Activated CD4-positive, CD25-positive, alpha-beta regulatory T cell (primary cell): ENCODE measurements at places on chromosomes 12 and 14.
A peak's percentile ranks its signal among the peaks of the same experiment; 100 is the strongest.

DNA sequence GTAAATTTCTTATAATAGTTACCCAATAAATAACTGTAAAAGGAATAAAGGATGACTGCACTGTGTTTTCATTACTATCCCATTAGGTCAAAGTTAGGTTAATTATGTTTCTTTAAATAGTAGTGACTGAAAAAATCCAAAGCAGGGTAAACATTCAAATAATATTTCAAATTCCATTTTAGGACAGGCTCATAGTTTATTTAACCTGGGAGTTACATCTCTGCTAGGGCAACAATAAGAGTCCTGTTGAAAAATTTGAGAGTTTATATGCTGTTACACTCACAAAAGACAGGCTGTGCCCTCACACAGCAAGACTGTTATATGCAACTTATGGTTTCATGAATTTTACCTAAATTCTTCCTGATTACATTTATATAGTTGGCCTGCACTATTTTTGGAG is 8.0 kb downstream of the ERP27 start:
- DNase-seq = no peak

GRCh38 chr14:54348001-54348611 is 48.7 kb upstream of the CDKN3 start:
- DNase-seq = no peak

DNA sequence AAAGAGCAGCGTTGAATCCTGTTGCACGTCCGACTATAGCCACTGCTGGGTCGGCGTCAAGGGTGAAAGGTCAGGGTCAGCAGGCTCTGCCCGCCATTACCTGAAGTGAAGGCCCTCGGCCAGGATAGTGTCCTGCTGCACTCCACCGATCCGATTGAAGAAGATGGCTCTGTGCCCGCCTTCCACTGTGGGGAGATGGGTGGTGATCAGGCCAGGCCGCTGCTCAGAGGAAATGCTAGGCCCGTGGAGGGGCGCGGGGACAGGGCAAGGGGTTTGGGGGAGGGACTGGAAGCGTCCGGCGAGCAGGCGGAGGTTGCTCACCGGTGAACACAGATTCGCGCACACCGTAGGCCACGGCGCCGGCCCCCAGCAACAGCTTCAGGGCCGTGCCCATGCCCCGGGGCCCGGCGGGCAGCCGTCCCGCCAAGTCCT is 352 bp downstream of the PHB2 start:
- no peak for DNase-seq

GRCh38 chr12:53845932-53846331 is 92.7 kb upstream of the HOXC13 start:
- no peak for DNase-seq

DNA sequence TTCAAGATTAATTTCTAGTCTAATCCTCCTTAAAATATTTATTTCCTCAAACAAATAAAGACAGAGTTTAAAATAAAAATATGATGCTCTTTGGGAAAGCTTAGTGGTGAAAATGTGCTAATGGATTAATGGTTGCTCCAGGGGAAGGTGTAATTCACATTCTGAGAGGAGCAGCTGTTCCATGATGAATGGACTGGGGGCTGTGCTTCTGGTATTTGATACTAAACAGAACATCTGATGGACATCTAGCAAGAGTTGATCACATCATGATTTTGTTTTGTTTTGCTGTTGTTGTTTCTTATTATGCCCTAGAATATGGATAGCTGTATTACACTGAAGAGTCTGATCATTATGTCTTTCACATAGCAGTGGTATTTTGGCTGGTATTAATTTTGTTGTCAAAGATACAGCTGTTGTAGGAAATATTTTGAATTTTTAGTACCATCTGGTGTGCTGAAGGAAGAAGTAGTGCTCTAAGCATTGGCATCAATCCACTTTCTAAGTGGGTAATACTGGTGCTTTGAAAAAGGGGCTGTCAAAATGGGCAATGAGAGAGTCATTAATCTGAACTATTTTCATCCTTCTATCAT is 296.4 kb downstream of the ADAMTS20 start:
- DNase-seq = no peak

GRCh38 chr12:54444206-54444605 is 25.1 kb upstream of the ITGA5 start:
- no peak for DNase-seq

DNA sequence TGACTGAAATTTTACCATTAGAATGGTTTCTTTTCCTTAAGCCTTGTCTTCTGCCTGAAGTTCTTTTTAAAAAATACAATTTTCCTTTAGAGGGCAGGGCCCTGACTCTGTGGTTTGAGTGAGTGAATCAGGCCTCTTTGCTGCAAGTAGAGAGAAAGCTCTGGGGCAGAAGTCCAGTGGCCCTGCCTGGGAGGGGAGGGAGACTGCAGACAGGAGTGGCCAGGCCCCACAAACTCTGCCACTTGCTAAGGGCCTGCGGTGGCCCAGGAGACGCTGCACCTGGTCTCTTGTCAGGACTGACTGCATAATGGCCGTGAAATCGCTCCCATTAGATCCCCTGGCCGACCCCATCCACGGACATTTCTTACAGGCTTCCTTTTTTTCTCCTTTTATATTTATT is 25.5 kb downstream of the TSPAN11 start:
- DNase-seq = no peak

GRCh38 chr12:74166096-74166495 is 371.5 kb upstream of the ATXN7L3B start:
- DNase-seq = no peak

GRCh38 chr14:106493962-106494823 is 967.8 kb downstream of the TMEM121 start:
- no peak for DNase-seq

GRCh38 chr14:76050797-76051392 is 65.3 kb downstream of the IFT43 start:
- no peak for DNase-seq

GRCh38 chr14:104392396-104393198 is 187.0 kb upstream of the C14orf180 start:
- DNase-seq = no peak

DNA sequence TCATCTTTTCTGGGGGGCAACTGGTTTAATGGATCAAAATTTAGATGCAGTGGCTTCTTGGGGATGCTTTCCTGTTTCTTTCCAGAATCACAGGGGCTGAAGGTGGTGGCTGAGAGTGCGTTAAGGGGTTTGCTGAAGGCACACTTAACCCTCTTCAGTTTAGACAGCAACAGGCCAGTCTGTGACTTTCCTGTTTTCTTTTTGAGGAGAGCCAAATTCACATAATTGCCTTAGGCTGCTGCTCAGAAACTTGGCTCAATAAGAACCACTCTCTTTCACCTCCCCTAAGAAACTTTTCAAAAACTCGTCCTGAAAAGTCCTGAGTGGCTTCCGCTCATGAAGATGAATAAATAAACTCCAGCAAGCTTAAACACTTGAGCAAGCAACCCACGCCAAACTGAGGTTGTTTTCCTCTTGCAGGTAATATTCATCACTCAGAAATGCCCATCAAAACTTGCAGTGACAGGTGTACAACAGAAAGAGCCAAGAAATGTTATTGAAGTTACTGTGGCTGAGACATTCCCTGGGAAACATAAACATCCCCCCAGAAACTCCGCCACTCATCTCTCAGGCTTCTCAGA is 510.4 kb downstream of the TMEM132D start:
- DNase-seq = no peak

- no peak for DNase-seq
These were observed 1.0 kb downstream of the MPHOSPH9 start for GRCh38 chr12:123231931-123232330.

GRCh38 chr12:92145481-92145730 is 240 bp downstream of the BTG1 start:
- DNase-seq = peak; percentile 51

GRCh38 chr12:99695050-99695449 is 47.5 kb downstream of the GARIN6 start:
- DNase-seq = no peak

GRCh38 chr12:27592548-27592947 is 68.5 kb downstream of the PPFIBP1 start:
- no peak for DNase-seq

DNA sequence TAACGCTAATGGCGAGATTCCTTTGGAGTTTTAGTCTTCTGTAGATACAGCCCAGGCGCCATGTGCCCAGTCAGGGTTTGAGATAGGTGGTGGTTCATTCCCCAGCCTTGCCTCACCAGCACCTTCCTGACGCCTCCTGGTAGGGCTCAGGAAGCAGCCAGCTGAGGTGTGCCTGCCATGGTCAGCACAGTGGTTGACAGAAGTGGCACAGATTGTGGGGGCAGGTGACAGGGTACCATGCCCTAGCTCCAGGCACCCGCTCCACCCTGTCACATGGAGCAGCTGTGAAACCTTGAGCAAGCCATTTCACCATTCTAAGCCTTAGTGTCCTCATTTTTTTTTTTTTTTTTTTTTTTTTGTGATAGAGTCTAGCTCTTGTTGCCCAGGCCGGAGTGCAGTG is 45.6 kb downstream of the EVL start:
- DNase-seq = no peak

- no peak for DNase-seq
These were observed 151.1 kb downstream of the DPF3 start for GRCh38 chr14:72742838-72743195.

DNA sequence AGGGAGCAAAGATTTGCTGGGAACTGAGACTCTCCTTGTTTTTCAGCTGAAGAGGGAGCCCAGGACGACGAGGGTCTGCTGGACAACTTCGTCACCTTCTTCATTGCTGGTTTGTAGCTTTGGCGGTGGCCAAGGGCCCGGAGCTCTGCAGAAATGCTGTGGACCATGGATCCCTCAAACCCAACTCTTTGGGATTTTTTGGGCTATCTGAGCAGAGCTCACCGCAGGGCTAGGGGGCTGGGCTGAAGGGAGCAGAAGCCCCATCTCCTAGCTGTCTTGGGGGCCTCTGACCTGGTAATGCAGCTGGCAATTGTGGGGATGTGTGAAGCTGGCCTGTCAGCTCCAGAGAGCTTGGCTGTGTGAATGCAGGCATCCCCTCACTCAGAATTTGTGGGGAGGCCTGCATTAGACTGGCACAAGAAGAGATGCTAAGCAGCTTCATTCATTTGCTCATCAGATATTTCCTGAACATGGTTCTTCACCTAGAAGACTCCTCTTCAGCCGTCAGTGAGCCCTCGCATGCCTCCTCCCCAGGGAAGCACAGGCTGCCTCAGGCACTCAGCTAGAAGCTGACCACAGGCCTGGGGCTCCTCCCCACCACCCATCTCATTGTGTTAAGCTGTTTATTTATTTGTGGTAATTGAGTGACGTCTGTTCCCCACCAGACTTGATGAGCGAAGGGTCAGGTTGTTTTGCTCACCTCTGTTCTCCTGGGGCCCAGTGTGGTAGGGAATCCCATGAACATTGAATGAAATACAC is 32.2 kb downstream of the CYP46A1 start:
- DNase-seq = no peak

- no peak for DNase-seq
These were observed 9.2 kb downstream of the GLIPR1 start for GRCh38 chr12:75489613-75490210.

DNA sequence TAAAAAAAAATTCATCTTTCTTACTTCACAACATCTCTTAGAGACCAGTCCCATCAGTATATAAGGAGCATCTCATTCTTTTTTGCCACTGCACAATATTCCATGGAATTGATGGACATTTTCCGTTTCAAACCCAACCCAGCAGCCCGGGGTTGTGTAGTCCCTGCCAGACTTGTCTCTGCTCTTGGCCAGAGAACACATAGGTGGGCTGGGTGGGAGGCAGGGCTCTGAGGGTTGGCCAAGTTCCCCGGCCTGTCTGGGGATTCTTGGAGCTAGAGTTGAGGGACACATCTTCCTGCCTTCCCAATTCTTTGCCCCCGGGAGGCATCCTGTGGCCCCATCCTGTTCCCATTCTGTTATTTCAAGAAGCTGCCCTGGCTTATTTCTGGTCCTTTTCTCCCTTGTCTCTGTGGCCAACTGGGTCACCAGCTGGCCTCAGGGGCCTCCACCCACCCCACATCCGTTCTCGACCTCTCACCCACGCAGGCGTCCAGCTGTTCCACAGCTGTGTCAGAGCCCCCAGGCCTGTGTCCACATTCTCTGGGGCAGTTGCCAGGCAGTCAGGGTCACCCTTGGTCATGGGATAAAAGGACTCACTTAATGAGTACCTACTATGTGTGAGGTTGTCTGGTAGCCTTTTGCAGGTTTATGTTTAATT is 52.0 kb upstream of the CCDC63 start:
- DNase-seq = no peak

GRCh38 chr14:30159374-30159773 is 231.7 kb upstream of the PRKD1 start:
- DNase-seq = no peak

DNA sequence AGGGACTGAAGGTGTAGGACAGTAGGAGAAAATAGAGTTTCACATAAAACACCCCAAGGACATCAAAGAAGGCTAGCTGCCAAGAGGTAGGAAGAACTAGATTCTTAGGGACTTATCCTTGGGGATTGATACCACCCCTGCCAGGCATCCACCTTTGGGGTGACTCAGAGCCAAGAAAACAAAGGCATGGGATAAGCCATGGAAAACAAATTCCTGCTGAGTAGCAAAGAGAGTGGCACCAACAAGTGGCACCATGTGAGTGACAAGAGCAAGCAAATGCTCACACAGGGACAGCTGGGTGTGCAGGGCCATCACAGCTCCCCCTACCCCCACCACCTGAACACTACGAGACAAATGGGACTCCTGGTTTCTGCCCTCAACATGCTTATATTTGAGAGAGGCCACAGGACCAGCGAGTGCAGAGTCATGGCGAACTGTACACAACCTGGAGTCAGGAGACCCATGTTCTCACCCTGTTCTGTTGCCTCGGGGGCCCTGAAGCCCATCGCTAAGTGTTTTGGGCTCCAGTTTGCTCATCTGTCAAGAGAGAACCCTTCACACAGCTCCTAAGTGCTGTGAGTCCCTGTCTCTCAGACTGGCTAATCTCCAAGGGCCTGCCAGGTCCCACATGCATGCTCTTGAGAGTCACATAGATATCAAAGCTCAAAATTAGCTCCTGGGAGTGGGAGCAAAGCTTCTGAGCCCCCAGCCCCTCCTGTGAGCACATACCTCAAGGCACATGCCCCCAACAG is 91.9 kb downstream of the DPF3 start:
- no peak for DNase-seq

GRCh38 chr12:89752341-89752740 is 43.7 kb upstream of the ATP2B1 start:
- no peak for DNase-seq

GRCh38 chr14:94144765-94145164 is 15.4 kb upstream of the IFI27L2 start:
- no peak for DNase-seq

- no peak for DNase-seq
These were observed 133.7 kb downstream of the AEBP2 start for GRCh38 chr12:19572920-19573558.

DNA sequence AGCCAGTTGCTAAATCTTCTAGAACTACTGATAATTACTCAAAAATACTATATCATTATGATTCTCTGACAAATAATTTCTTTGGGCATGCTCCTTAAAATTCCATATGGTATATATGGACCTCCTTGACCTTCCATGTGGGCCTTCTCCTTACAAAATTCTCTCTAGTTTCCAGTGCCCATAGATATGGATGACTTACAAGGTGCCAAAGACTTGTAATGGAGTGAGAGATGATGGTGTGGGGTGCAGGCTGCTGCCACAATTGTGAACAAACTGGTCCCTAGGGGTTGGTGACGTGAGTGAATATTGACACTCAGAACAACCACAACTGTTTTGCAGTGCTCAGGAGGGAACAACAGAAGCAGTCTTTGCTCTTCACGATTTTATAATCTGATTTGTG is 378.9 kb downstream of the SNAPC1 start:
- no peak for DNase-seq

GRCh38 chr12:104486363-104486750 is 29.6 kb downstream of the CHST11 start:
- DNase-seq = no peak
